Naive B cell (primary cell): ENCODE measurements at places on chromosomes 7 and 10. TPM values are rescaled to one million over a fixed set of nuclear protein-coding genes. Genes with fewer than 3 reads are reported as not detected.

Gene PMPCB
- 76.9 TPM for polyA plus RNA-seq

Gene AKR1D1
- polyA plus RNA-seq, result not detected

Gene ASAH2B
- 0.99 TPM for polyA plus RNA-seq

Gene OPN1SW
- polyA plus RNA-seq, result not detected

Gene MAPK8
- polyA plus RNA-seq, result 21.4 TPM

Gene HMX2
- not detected for polyA plus RNA-seq

Gene PDAP1
- polyA plus RNA-seq, result 24.9 TPM

Gene SORCS1
- not detected for polyA plus RNA-seq

Gene SPDYE16
- 0.08 TPM for polyA plus RNA-seq

Gene TFR2
- polyA plus RNA-seq, result not detected
